ENCODE measurements at places on chromosomes 7 and 10. TPM values are rescaled to one million over a fixed set of nuclear protein-coding genes. Genes with fewer than 3 reads are reported as not detected.

PRKAR2B gene
- total RNA-seq: 2.4 TPM

VPS41 gene
- 88.2 TPM for total RNA-seq

CFAP70 gene
- total RNA-seq: 3.6 TPM

TMEM225B gene
- 0.26 TPM for total RNA-seq

MTERF1 gene
- 17.1 TPM for total RNA-seq

CCDC172 gene
- total RNA-seq: not detected

NEURL1 gene
- 0.26 TPM for total RNA-seq

ENTPD1 gene
- 0.32 TPM for total RNA-seq

SP4 gene
- total RNA-seq: 9.5 TPM

FEZF1 gene
- not detected for total RNA-seq

MMP21 gene
- not detected for total RNA-seq

TMEM236 gene
- 0.22 TPM for total RNA-seq

NODAL gene
- not detected for total RNA-seq

NUB1 gene
- total RNA-seq: 55.7 TPM

CHN2 gene
- total RNA-seq: not detected

CDHR3 gene
- total RNA-seq: 7.8 TPM

CDK14 gene
- total RNA-seq: 70.8 TPM

INTS1 gene
- 36.3 TPM for total RNA-seq

Measured in articular chondrocyte of knee joint (primary cell).